Inflammatory macrophage treated with lipopolysaccharide for 1 hour (primary cell): ENCODE measurements at places on chromosomes 12 and 14.
A peak's percentile ranks its signal among the peaks of the same experiment; 100 is the strongest.

DNA sequence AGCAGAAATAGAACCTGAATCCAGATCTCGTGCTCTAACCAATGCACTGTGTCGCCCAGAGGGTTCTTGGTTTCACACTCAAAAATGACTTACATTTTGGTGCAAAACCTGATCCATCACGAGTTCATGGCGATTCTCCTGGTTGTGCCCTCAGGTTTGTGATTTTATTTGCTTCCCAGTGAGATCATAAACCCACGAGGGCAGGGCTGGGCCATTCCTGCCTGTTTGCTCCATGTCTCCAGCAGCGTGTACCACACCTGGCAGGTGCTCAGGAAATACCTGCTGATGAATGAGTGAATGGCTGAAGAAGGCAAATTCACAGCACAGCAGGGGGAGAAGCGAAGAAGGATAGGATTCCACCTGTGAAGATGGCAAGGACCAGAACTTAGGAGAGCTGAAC lies 9.4 kb downstream of the ACACB start:
- no peak for DNase-seq

- DNase-seq = no peak
Measured at GRCh38 chr14:94717808-94718207, 52.1 kb downstream of the GSC start.

DNA sequence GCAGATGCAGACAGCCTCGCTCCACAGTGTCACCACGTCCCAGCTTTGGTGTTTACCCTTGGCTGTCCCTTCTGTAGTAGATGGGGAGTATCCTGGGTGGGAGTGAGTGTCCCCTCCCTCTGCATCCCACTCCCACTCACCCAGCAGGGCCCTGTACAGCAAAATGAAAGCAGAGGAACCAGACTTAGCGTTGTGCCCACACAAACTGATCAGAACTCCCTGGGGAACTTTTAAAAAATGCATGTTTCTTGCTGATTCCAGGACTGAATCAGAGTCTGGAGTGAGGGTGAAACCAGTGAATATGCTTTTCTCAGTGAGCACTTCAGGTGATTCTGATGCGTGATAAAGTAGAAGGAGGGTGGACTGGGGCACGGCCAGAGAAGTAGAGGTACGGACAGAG lies 2.9 kb downstream of the ACVRL1 start:
- peak; percentile 51 for DNase-seq

DNA sequence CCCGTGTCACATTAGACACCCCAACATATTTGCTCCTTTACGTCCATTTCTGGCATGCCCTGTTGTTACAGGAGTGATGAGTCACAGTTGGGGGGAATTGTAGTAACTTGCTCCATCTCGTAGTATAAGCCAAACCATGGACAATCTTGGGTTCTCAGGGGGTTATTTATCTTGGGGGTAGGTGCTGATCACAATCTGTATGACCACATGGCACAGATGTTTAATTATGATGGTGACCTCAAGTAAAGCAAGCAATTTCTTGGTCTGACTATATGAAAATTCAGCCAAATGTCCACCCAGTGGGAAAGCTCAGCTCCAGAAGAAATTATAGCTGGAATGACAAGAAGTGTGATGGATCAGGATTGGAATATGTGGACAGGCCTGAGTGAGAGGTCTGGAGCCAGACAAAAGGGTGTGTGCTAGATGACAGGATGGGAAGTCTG lies 32.1 kb upstream of the STON2 start:
- no peak for DNase-seq

DNA sequence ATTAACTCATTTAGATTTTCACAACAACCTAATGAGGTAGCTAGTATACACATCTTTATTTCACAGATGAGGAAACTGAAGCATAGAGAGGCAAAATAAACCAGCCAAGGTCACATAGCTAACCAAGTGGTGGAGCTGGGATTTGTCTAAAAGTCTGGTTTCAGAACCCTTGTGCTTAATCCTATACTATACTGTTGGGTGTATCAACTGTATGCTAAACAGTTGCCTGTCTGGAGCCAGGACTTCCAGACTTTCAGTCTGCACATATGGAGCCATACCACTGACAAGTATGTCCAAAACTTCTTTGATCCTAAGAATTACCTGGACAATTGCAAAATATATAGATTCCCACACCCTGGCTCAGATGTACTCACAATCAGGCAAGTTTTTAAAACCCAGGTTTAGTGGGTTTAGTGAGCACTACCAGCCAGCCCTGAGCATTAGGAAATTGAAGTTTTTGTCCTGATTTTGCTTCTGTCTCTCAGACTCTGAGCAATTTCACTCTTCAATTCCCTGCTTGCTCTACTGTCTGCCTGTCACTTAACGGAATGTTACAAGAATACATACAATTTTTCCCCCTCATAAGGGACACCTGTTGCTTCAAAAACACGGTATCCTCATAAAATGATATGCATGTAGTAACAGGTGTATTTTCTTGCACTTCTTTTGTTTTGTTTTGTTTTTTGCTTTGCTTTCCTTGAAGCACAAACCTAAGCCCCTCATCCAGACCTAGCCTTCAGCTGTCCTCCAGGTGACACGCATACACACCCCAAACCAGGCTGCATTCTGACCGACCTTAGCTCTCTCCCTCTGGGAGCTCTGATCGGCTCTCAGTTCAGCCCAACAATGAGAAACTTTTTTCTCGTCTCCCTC lies 9.6 kb upstream of the SALL2 start:
- DNase-seq = no peak
